Cerebellar nuclear complex (tissue), 1 donor: ENCODE measurements at places on chromosomes 1 and 21.

DNA sequence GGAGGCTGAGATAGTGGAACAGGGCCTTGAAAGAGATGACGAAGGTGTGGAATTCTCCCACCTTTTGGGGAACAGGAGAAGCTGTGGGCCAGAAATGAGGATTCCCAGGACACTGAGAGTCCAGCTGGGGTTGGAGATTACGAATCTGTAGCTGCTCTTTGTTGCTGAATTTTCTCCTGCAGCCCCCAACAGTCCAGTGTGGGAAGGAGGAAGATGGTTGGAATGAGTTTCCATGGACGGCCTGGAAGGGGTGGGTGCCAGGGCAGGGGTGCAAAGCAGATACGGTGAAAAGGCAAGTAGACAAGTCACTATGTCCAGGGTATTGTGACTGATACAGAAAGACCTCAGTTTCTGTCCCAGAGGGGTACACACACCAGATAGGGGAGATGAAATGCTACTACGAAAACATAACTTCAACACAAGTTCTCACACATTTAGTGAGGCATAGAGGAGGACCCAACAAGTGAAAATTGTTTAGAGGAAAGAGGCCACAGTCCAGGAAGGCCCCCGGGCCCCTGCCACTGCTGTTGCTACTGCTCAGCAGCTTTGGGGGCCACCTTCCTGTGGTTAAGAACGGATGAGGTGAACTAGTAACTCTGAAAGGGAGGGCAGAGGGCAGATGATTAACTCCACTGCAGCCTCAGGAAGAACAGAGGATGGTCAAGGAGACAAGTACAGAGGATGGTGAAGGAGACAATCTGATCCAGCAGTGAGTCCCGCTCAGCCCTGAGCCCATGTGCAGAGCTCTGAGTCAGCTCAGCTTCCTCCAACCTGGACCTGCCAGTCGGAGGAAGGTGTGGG is 7.3 kb downstream of the CD244 start:
- no peak for DNase-seq

- no peak for DNase-seq
These were observed 194.5 kb downstream of the LHX8 start for GRCh38 chr1:75328691-75329090.

- no peak for DNase-seq
These were observed at the start of gene PRDM2 for GRCh38 chr1:13699936-13700520. TSS of gene PRDM2 (plus strand) at chr1:13700188. CDS start at chr1:13715606, 15,418 bp downstream.

- DNase-seq, result no peak
These were observed 1.2 kb upstream of the ADPRS start for GRCh38 chr1:36087233-36088123.

DNA sequence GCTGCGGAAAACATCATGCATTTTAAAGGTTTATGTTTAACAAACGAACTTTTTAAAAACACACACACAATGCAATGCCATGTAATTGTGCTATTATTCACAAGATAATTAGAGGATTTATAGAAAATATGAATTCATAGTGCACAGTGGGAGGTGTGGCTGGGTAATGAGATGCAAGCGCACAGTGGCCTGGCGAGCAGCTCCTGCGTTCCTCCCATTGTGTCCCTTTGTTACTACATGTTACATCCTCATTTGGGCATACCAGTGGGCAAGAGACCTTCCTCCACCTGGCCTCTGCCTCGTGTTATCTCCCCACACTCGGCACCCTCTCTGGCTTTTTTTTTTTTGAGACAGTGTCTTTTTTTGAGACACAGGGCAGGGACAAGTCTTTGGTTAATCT is 30.0 kb upstream of the TENT5B start:
- DNase-seq, result no peak

DNA sequence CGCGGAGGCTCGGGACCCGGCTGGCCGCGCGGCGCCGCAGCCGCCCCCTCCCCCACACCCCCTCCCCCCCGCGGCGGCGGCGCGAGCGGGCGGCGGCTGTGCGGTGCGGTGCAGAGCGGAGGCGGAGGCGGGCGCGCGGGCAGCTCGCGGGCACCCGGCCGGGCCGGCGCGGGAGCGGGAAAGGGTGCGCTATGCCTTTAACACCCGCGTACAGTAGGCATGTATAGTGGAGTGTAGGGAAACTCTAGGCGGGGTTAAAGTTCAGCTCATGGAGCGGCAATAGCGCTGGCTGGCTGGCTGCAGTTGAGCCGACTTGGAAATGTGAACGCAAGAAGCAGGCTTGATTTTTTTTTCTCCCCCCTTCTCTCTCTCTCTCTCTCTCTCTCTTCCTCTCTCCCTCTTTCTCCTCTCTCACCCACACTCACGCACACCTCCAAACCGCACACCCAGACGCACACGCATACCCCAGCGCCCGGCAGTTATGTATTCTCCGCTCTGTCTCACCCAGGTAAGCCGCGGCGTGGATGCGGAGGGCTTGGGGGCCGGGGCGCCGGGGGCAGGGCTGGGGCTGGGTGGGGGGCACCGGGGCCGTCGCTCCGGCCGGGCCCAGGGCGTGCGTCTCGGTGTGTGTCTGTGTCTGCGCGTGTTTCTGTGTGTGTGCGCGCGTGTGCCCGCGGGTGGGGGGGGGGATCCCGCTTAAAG is at the start of gene NFIA:
Gene NFIA (plus strand): TSS at position 251 of the 702 bp plus-strand sequence.
- no peak for DNase-seq

DNA sequence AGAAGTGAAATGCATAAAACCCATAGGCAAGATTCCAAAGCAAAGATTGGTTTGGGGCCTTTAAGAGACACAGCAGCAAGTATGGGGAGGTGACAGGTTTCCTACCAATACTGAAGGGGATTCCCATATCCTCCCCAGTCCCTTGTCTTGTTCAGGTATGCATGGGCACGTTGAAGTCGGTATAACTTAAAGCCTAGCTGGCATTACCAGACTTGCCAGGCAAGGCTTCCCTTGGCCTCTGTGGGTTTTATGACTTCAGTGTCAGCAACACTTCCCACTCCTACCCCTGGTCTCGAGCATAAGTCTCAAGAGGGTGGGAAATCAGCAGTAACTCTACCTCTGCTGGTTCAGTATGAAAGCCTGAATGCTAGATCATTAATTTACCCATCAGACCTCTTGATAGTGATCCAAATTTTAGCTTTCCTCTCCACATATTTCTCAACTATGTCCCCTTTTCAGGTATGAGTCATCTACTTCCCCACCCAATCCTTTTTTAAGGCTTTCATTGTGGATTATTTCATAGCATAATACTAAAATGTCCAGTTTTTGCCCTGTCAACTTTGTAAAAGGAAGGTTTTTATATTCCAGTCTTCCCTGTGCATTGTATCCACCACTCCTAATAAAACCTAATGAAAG is 6.8 kb downstream of the CYP4X1 start:
- no peak for DNase-seq

GRCh38 chr1:64337475-64337874 is 132.5 kb upstream of the CACHD1 start:
- DNase-seq, result no peak
